ENCODE measurements at places on chromosomes 7 and 10.

DNA sequence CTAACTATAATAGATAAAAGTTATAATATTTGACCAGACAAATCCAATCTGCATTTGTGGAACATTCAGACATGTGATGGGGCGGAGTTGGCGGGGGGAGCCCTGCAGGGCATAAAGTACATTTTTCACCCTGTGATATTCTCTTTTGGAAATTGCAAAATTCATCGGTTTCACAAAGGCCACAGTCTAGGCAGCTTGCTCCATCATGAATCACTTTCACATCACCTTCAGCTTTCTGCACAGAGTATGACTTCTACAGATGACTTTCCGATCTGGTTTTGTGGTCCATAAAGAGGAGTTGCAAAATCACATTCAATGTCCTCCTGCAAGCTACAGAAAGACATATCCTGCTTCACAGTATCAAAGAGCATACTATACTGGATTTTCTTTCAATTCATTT is 51.4 kb upstream of the APBB1IP start:
- H3K27me3 ChIP-seq, result peaks cover under 1% of the 10 kb centered on the region
- H3K4me3 ChIP-seq, result no peak overlapping the region
- no peaks in the 10 kb centered on the region for H3K4me1 ChIP-seq
- no peak for DNase-seq
- no peaks in the 10 kb centered on the region for H3K36me3 ChIP-seq

DNA sequence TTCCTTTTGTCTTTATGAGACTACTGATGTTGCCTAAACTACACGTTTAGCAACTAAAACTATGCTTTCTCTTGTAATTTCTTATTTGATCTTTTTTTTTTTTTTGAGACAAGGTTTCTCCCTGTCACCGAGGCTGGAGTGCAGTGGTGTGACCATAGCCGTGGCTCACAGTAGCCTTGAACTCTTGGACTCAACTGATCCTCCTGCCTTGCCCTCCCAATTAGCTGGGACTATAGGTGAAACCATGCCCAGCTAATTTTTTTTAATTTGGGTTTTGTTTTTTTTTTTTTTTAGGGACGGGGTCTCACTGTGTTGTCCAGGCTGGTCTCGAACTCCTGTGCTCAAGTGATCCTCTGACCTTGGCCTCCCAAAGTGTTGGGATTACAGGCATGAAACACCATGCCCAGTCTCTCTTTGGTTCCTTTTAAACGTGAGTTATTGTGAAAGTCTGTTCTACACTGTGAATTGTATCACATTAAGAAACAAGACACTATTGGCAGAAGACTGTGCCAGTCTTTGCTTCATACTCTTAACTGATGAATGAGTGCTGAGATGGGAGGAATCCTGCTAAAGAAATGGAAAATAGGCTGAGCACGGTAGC is 6.4 kb downstream of the TMEM248 start:
- H3K4me3 ChIP-seq, result no peak overlapping the region
- peaks cover 21% of the 10 kb centered on the region for H3K36me3 ChIP-seq
- H3K27me3 ChIP-seq, result no peaks in the 10 kb centered on the region
- H3K4me1 ChIP-seq, result peaks cover 16% of the 10 kb centered on the region
- DNase-seq, result no peak

DNA sequence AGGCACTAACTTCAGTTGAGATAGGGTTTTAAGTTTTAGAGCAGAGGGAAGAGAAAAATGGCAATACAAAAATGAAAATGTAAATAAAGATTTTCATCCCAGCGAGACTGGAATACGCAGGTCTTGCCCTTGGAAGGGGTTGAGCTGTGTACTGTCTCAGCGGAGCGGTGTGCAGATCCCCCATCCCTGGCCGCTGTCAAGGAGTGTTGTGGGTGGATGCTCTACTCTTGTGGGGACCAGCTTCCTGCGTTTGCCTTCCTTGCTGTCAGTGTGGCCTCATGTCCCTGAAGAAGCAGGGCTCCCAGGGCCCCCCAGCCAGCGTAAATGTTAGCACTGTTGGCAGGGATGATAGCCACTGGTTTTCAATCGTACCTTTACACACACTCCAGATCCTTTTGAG is 249.7 kb upstream of the PITRM1 start:
- no peaks in the 10 kb centered on the region for H3K36me3 ChIP-seq
- H3K4me1 ChIP-seq, result peaks cover 26% of the 10 kb centered on the region
- no peak for DNase-seq
- H3K27me3 ChIP-seq, result peaks cover 3% of the 10 kb centered on the region

DNA sequence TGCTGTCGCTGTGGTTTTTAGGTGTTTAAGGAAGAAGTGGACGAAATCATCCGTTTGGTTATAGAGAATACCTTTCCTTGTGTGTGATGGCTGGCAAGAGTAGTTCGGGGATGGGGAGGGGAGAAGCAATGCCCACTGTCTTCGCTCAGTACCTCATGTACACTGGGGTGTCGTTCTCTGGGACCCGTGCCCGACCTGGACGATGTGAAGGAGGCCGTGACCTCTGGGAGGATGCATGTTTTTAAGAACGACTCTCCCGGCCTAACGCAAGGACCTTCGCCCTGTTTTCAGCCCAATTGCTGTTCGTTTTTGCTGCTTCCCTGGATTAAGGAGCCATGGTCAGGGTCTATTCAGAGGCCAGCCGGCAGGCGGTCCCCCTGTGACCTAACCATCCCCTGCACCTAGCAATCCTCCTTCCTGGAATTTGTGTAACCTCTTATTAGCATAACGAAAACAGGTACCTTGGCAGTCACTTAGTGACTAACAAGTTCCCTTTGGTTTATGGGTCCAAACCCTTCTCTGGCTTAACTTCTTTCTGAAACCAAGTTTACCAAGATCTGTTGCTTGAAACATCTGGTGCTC is 1.3 kb downstream of the NFE2L3 start:
- H3K36me3 ChIP-seq, result no peaks in the 10 kb centered on the region
- peaks cover 5% of the 10 kb centered on the region for H3K4me1 ChIP-seq
- H3K27me3 ChIP-seq, result peaks cover 57% of the 10 kb centered on the region
- no peak overlapping the region for H3K4me3 ChIP-seq

DNA sequence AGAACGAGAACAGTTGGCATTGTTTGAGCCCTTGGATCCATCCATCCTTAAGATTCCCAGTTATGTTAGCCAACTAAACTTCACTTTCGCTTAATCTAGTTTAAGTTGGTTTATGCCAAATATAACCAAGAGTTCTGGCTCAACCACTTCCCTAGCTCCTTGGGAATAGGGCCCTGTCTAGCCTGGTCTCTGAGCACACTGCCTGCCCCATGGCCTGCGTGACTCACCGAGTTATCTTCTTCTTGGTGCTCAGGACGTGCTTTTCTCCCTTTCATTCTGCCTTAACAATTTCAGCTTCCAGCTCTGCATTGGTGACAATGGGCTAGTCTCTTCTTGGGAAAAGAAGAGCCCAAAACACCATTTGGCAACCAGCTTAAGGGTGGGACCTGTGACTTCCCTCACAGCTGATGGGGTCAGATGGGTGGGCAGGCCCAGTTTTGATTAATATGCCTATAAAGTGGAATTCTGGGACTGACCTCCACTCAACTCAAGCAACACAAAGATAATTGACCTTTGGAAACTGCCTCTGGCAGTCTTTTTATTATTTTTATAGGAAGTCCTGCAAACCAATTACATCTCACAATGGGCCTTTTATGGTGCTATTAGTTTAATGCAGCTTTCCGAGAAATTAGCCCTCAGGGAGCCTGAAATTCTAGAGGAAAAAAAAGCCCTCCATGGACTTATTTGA is 126.4 kb downstream of the CFAP58 start:
- no peaks in the 10 kb centered on the region for H3K4me1 ChIP-seq
- no peaks in the 10 kb centered on the region for H3K36me3 ChIP-seq
- H3K4me3 ChIP-seq, result no peak overlapping the region
- DNase-seq, result no peak
- H3K27me3 ChIP-seq, result no peaks in the 10 kb centered on the region

All from muscle of leg (tissue), 16 donors.